ENCODE measurements at places on chromosomes 13 and 19. TPM values are rescaled to one million over a fixed set of nuclear protein-coding genes. Genes with fewer than 3 reads are reported as not detected.
A peak's percentile ranks its signal among the peaks of the same experiment; 100 is the strongest.

DNA sequence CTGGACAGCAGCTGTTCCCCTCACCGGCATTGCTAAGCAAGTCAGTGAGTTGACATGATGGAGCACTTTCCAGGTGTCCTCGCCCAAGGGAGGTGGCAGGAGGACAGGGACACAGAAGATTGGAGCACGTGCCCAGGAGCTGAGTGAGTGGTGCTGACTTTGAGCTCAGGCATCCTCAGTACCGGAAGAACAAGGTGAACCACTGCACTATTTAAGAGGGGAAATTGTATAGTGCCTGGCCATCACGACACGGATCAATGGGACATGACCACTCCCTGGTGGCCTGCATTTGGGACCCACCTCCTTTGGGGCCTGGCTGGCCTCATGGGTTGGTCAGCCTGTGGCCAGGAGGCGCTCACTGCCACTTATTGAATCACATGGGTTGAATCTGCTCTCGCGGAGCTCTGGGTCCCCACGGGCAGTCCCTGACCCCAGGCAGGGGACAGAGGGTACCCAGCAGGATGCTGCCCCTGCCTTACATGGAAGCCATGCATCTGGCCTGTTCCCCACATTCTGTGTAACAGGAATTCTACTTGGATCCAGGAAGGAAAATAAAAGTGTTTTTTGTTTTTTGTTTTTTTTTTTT, 206.9 kb upstream of the ZNF536 start:
- DNase-seq, result no peak

Gene CD70
- 45.4 TPM for total RNA-seq

DNA sequence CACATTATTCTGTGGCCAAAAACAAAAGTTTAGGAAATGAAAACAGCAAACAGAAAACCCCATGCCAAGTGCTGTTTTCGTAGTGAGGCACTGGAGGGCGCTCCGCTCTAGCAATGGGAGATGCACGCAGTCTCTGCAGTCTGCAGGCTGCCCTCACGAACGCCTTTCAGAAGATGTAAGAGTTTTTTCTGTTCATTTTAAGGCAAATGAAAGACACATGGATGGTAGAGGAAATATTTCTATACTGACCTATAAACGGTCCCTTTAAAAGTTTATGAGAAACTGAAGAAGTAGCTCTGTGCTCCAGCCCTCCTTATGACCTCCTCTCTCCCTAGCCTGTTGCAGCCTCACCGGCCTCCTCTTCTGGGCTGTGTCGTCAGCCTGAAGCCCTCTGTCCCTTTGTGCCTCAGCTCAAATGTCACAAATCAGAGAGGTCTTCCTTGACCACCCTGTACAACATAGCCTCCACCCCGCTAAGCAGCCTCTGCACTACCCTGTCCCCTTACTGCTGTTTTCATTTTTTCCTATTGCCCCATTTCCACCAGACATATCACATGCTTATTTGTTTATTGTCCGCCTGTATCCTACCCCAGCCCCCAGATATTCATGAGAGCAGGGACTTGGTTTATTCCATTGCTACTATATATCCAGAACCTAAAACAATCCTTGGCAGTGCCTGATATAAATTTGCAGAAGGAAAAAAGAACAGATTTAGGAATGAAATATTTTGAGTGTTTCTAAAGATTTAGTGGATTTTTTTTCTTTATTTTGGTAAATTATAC, 116.4 kb downstream of the TM9SF2 start:
- peak; percentile 18 for DNase-seq

DNA sequence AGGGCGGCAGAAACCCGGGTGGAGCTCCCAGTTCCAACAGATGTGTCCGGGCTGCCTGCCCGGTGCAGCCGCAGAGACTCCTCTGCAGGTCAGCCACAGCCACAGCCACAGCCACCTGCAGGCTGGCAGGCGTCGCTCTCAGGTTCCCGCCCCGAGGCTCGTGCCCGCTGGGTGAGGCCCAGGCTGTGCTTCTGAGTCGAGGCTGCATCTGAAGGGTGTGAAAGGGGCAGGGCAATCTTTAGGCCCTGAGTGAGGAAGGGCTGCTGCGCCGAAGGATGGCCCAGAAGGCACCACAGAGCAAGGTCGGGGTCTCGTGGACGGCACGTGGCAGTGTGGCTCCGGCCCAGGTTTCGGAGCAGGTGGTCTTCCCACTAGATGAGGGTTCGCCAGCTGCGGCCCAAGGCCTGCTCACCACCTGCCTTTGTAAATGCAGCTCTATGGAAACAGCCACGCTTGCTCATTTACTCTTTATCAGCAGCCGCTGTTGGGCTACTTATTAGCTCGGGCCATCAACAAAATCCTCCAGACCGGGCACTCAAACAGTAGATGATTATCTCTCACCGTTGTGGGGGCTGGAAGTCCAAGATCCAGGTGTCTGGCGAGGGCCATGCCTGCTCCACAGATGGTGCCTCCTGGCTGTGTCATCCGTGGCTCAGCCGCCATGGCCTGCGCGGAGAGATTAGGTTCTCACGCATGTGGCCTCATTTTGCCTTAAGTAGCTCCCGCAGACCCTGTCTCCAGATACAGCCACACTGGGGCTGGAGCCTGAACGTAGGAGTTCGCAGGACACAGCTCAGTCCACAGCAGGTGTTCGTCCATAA, 40.3 kb upstream of the TFDP1 start:
- DNase-seq, result no peak

DNA sequence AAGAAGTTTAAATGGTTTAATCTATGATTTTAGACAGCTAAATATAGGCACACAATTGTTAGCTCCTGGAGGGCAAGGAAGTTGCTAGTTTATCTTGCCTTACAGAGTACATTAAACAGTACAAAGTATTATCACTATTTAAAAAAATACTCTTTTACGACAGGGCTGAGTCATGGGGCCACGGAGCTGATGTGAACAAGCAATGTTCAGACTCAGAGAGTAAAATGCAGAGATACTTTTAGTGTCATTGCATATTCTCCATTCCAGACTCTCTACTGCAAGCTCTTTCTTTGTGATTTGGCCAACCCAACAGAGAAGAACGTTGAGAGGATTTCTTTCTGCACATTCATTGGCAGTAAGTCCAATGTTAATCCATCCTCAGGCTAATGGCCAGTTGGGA, 352.4 kb downstream of the SPRY2 start:
- no peak for DNase-seq

GRCh38 chr19:40797963-40798682, 868 bp upstream of the EGLN2 start:
- DNase-seq, result no peak

GRCh38 chr19:17184371-17184841, 30.8 kb upstream of the USE1 start:
- no peak for DNase-seq

Gene MAMSTR
- 3.3 TPM for total RNA-seq

DNA sequence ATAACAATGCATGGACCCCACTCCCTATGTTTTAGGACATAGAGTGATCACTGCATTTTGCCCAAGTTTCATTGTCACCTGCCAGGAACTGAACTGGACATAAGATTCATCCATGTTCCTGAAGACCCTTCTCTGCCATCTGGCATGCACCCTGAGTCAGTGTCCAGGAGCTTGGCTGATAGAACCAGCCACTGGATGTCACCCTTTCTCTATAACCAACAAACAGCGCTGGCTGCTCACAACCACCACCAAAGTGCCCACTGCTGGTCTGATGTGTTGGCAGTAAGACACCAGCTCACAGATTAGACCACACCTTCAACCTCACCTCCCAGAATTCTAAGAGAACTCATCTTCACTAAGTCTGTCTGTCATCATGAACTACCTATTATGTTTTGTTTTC, 333.4 kb downstream of the ITGBL1 start:
- peak; percentile 4 for DNase-seq

Gene EXOC3L2
- total RNA-seq, result 0.08 TPM

GRCh38 chr19:33701565-33701964, 79.8 kb downstream of the CHST8 start:
- DNase-seq, result no peak

GRCh38 chr19:46844067-46844489, 6.6 kb downstream of the AP2S1 start:
- DNase-seq, result no peak

Gene KIR3DL2
- not detected for total RNA-seq

- no peak for DNase-seq
Observed at GRCh38 chr19:367963-368629, 23.5 kb upstream of the MIER2 start.

Data from Panc1 (cell line).